ENCODE measurements at places on chromosomes 11 and 22.

- DNase-seq = no peak
Observed at GRCh38 chr11:118311518-118311917, 7.0 kb downstream of the CD3E start.

GRCh38 chr11:29002816-29003215, 894.6 kb downstream of the METTL15 start:
- DNase-seq = no peak

DNA sequence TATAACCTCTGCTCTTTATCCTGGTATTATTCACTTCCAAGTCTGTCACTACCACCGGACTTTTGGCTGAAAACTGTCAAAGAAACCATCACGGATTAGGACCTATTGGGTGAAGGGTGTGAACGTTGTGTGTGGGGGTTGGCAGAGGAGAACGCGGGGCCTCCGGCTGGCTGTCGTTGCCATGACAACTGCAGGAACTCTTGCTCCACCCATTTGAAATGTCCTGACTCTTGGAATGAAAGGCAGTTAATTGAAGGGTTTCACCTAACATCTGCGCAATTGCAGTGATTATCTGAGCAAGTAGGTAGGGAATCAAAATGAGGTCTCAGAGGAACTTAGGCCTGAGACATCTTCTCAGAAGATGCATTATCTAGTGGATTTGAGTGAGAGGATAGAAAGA, 60.9 kb upstream of the CLMP start:
- no peak for DNase-seq

DNA sequence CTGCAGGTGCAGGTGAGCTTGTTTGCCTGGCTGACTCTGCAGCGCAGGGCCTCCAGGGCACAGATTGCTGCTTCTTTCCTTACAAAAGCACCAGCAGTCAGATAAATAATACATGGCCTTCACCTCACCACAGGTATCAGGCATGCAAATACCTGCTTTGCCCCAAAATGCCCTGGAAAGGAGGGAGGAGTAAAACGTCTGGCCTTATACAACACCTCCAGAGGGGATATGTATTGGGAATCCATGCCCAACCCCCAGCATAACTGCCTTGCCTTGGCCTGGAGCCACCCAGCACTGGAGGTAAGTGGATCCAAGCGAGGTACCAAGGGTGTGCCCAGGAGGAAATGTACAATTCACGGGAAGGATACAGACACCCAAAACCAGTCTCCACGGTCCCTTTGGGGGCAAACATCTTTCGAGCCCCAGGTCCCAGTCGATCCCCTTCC, 860 bp downstream of the TMEM184B start:
- no peak for DNase-seq

- no peak for DNase-seq
Observed at GRCh38 chr22:39871008-39871798, 22.4 kb downstream of the ENTHD1 start.

- no peak for DNase-seq
Observed at GRCh38 chr11:128924104-128924503, 18.6 kb downstream of the TP53AIP1 start.

DNA sequence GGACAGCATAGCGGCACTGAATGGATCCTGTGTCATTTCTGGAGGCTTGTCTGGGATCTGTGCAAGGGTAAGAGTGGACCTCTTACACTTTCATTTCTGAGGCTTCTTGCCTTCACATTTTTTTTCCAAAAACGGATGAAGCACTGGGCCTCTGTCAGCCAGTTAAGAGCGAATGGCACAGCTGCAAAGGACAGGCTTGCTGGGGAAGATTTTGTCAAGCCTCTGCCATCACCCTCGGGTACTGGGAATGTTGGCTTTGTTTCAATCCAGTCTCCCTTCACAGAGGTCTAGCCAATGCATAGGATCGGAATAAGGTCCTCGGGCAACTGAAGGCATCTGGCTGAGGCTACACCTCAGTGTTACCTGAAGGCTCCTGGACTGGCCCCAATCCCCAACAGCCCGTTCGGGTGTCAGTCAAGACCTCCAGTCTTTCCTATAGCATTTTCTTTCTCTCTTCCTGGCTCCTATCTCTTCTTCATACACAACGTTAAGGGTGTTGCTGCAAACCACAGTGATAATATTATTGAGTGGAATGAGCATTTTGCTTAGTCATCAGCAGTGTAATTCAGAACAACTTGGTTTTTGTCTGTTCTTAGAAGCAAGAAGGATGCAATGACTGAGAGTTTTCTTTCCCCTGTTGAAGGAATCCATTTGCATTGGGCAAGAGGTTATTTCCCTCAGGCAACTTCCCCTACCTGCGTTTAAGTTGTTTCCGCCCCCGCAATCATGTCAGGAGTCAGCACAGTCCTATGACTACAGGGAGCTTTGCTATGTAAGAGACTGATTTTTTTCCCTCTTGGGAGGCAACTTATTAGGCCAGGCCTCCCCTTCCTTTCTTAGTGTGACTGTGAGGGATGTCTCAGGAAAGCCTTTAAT, 22.8 kb downstream of the NPAT start:
- DNase-seq = peak; percentile 44

GRCh38 chr11:36870361-36870760, 272.3 kb upstream of the RAG2 start:
- DNase-seq = no peak

GRCh38 chr11:93323747-93324146, 6.8 kb upstream of the DEUP1 start:
- DNase-seq = no peak

GRCh38 chr11:92227959-92228935, 3.6 kb downstream of the FAT3 start:
- DNase-seq = no peak

DNA sequence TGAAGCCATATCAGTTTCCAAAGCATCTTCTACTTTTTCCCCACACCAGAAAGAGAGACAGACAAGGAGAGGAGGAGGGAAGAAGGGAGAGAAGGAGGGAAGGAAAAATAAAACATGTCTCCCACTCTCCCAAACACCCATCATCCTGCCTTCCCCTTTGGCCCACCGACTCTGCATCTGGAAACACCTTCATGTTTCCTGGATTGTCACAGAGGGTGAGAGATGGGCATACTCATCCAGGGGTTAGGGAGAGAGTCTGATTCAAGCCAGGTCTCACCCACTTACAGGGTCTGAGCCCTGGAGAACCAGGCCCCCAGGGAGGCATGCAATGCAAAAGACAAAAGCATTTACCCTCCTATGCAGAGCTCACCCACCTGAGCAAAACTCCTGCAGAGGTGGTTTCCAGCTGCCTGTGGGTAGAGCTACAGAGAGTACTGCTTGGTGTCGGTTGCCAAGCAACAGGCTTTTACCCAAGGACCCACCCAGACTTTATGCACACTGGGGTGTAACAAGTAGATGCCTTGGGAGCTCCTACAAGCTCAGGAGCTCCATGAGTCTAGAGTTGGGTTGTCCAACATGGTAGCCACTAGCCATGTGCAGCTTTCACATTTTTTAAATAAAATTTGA, 33.4 kb downstream of the MN1 start:
- no peak for DNase-seq

DNA sequence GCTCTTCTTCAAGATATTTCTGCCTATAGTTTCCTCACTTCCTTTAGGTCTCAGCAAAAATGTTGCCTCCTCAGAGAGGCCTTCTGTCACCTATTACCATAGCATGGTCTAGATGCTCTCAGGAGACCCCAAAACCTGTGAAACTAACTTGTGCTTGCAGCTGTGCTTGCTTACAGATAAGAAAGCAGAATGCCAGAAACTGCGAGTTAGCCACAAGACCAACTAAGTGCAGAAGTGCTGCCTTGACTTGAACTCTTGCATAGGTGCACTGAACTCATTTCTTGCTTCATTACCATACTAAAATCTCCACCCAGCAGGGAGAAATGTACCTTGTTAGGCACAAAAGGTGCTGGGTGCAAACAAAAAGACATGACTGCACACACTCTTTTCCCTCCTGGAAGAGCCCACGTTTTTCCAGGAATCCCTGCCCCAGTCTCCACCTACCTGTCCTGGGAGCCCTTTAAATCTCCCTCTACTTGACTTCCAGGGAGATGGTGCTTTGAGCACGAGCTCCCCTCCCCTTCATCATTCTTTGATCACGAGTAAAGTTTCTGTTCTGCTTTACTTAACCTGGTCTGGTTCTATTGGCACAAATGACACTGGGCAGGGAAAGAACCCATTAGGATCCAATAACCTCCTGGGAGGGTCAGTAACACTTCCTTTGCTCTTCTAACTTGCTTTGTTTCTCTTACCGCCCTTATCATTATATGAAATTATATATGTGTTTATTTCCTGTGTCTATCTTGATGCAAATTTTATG, 137.7 kb upstream of the DDI1 start:
- no peak for DNase-seq

- DNase-seq = no peak
Observed at GRCh38 chr11:101617735-101618332, 34.0 kb upstream of the TRPC6 start.

- DNase-seq = no peak
Observed at GRCh38 chr11:82523141-82523540, 210.5 kb downstream of the FAM181B start.
